Aorta (tissue), 5 donors: ENCODE measurements at places on chromosomes 11 and 22. TPM values are rescaled to one million over a fixed set of nuclear protein-coding genes. Genes with fewer than 3 reads are reported as not detected.

The TMEM151A gene
- not detected for total RNA-seq

The BDNF gene
- 6.2 TPM for total RNA-seq

The FXYD2 gene
- total RNA-seq = 4.7 TPM

- DNase-seq = no peak
Observed at GRCh38 chr11:35133656-35134055, 5.3 kb upstream of the CD44 start.

DNA sequence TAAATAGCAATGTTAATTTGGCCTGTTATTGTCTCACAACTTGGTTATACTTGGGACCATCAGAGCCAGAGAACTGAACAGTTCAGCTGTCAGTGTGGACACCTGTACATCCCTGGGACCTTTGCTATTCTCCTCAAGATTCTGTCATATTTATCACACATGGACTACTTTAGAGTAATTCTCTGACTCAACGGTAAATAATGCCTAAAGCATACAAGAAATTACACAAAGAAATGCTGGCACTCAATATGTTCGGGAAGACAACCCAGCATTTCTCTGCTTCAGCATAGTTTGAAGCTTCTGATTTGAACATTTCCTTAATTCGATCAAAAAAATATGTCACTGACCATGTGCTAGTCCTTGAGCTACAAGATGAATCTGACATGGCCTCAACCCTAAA is 34.6 kb upstream of the MMP13 start:
- no peak for DNase-seq

The ACR gene
- total RNA-seq = 1.8 TPM

GRCh38 chr11:88435415-88435814 is 97.9 kb upstream of the CTSC start:
- DNase-seq = no peak

The OOSP4B gene
- total RNA-seq = not detected

- no peak for DNase-seq
Observed at GRCh38 chr11:68064926-68065325, 26.1 kb downstream of the TCIRG1 start.

The IL10RA gene
- total RNA-seq = 59.2 TPM

GRCh38 chr11:70397336-70397982 is 870 bp upstream of the CTTN start:
- DNase-seq = no peak

GRCh38 chr11:1305063-1305495 is 4.4 kb downstream of the TOLLIP start:
- no peak for DNase-seq

The SERPING1 gene
- total RNA-seq = 723 TPM

DNA sequence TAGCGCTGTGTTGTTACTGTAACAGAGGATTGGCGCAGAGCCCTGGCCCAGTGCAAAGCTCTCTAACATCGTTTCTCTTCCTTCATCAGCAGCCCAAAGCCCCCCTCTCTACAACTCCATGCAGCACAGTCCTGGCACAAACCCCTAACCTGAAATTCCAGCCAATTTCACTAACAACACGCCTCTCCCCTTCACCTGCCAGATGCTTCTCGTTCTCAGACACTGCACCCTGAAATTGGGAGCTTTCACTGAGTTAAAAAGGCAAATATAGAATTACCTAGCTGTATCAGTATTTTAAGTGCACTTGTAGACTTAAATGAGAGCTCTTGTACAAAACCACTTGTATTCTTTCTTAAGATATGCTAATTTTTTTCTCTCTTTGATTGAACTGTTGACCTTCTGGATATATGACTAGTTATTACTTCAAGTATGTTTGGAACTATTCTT is 16.3 kb downstream of the GRAP2 start:
- DNase-seq = no peak

- DNase-seq = no peak
Observed at GRCh38 chr11:46246521-46246920, 30.9 kb upstream of the CREB3L1 start.

- DNase-seq = no peak
Observed at GRCh38 chr11:69308491-69308911, 14.5 kb downstream of the MYEOV start.

The TRPC6 gene
- total RNA-seq = 2.6 TPM

GRCh38 chr11:131938351-131938751 is 567.9 kb downstream of the NTM start:
- DNase-seq = no peak

GRCh38 chr22:37454857-37455686 is 27.8 kb upstream of the ELFN2 start:
- DNase-seq = no peak

GRCh38 chr22:37560608-37561211 is 430 bp downstream of the CDC42EP1 start:
- peak; percentile 91 for DNase-seq

- DNase-seq = no peak
Observed at GRCh38 chr11:80146232-80146631, 705.4 kb upstream of the TENM4 start.

GRCh38 chr22:22156348-22156715 is 88.3 kb upstream of the VPREB1 start:
- no peak for DNase-seq

- DNase-seq = no peak
Observed at GRCh38 chr11:33377412-33378370, 120.5 kb downstream of the HIPK3 start.

GRCh38 chr11:44510372-44510771 is 55.1 kb upstream of the CD82 start:
- no peak for DNase-seq

GRCh38 chr11:37317803-37318202 is 719.8 kb upstream of the RAG2 start:
- DNase-seq = no peak

The PUS3 gene
- total RNA-seq = 8.8 TPM

The TENM4 gene
- total RNA-seq = 9.1 TPM

DNA sequence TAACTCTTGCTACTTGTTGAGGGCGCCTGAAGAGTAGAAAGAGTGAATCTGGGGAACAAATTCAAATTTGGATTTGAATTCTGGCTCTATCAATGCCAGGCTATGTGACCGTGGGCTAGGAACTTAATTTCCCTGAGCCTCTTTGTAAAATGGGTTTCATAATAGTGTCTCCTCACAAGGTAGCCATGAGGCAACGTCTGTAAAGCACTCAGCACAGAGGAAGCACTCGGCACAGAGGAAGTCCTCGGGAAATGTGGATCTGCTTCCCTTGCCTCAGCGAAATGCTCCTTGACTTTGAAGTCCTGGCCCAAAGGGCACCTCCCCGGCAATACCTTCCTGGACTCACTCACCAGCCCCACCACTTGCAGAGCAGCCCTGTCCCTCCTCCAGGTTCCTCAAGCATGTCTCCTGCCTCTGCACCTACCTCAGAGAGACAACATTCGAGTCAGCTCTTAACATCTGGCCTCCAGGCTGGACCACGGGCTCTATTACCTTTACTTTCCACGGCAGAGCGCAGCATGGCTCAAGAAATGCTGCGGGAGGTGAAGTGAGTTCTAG is 17.7 kb downstream of the CD6 start:
- DNase-seq = no peak

The NTM gene
- 5.3 TPM for total RNA-seq

- no peak for DNase-seq
Observed at GRCh38 chr11:85170184-85170583, 457.0 kb downstream of the DLG2 start.

DNA sequence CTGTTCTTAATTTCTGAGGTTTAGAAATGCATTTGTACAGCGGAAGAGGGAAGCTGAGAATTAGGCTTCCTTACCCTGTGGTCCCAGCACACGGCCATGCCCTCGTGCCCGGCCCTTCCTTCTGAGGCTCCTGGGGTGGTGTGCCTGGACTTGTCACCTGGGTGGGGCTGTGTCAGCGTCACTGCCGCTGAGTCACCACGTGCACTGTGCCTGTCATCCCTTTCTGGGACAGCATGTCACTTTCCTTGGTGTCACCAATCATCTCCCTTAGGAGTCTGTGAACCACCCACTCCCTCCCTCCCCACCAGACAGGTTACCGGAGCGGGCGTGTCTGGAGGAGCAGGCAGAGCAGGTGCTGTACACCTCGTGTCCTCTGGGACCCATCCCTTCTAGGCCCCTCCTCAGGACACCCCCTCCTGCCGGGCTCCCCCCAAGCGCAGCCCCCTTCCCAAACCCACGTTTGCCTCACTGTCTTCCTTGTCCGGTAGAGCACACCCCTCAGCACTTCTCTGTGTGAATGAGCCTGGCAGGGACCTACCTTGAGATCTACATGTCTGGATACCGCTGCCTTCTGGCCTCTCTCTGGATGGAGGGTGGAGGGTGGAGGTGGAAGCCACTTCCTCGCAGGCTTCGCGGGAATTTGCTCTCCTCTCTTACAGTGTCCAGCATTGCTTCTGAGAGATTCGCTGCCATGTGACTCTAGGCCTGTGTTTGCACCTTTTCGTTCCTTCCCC is 367.6 kb downstream of the TBC1D22A start:
- DNase-seq = peak; percentile 34

The FAM83F gene
- 0.15 TPM for total RNA-seq

- peak; percentile 91 for DNase-seq
Observed at GRCh38 chr22:21102659-21103267, 57.0 kb downstream of the LRRC74B start.

DNA sequence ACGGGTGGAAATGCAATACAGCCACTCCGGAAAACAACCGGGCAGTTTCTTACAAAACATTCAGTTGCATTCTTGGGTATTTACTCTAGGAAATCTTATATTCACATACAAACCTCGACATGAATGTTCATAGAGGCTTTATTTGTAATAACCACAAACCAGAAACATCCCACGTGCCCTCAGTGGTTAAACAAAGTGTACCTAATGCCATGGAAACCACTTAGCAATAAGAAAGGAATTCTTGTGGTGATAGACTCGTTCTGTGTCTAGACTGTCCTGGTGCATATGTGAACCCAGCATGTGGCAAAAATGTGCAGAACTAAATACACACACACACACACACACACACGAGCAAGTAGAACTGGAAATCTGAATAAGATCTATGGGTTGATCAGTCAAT is 1073.3 kb downstream of the TBC1D22A start:
- no peak for DNase-seq

The SPON1 gene
- 79.2 TPM for total RNA-seq

- DNase-seq = no peak
Observed at GRCh38 chr11:22163394-22163797, 29.5 kb upstream of the ANO5 start.

GRCh38 chr11:24932110-24933000 is 435.5 kb downstream of the LUZP2 start:
- no peak for DNase-seq

The MGAT3 gene
- total RNA-seq = 11.0 TPM

- DNase-seq = no peak
Observed at GRCh38 chr22:31179345-31179744, 19.4 kb downstream of the RNF185 start.

- DNase-seq = no peak
Observed at GRCh38 chr11:47886096-47886495, 37.9 kb upstream of the NUP160 start.

- DNase-seq = no peak
Observed at GRCh38 chr11:88301488-88302140, 35.9 kb downstream of the CTSC start.

- DNase-seq = no peak
Observed at GRCh38 chr11:119091966-119092879, 7.5 kb downstream of the HMBS start.

DNA sequence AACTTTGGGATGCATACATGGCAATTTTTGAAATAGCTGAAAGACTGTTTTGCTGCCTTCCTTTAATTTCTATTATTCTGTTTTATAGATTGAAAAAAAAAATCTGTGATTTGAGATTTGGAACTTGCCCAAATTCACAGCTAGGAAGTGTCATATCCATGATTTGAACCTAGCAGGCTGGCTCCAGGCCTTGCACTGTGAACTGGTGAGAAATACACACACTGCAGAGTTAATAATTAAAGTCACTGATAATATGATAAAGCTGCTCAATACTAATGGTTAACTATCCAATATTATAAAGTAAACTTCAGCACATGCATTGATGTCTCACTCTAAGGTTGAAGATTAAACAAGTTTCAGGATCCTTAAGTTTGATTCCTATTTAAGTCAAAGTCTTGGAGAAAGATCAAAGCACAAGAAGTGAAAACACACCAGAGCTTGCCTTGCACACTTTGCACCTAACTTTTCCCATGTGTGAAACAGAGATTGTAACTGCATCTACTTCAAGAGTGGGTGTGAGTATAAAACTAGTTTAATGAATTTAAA is 150.6 kb upstream of the CCDC179 start:
- DNase-seq = no peak

DNA sequence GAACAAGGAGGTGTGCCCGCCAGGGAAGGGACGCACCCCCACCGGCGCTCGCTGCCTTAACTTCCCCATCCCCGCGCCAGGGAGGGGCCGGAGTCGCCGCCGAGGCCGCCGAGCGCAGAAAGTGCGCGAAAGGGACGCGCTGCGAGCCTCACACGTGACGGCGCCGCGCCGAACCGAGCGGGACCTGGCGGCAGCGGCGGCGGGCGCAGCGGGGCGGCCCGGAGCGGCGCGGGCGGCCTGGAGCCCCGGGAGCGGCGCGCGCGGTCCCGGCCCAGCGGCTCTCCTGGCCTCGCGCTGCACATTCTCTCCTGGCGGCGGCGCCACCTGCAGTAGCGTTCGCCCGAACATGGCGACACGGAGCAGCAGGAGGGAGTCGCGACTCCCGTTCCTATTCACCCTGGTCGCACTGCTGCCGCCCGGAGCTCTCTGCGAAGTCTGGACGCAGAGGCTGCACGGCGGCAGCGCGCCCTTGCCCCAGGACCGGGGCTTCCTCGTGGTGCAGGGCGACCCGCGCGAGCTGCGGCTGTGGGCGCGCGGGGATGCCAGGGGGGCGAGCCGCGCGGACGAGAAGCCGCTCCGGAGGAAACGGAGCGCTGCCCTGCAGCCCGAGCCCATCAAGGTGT is at the start of gene SORL1:
TSS of gene SORL1 (plus strand) at position 329 of the 623 bp plus-strand sequence. CDS start at position 347, 18 bp downstream.
- peak; percentile 95 for DNase-seq
